ENCODE measurements at places on chromosomes 2 and 18. TPM values are rescaled to one million over a fixed set of nuclear protein-coding genes. Genes with fewer than 3 reads are reported as not detected.

Gene CIDEA
- not detected for total RNA-seq

DNA sequence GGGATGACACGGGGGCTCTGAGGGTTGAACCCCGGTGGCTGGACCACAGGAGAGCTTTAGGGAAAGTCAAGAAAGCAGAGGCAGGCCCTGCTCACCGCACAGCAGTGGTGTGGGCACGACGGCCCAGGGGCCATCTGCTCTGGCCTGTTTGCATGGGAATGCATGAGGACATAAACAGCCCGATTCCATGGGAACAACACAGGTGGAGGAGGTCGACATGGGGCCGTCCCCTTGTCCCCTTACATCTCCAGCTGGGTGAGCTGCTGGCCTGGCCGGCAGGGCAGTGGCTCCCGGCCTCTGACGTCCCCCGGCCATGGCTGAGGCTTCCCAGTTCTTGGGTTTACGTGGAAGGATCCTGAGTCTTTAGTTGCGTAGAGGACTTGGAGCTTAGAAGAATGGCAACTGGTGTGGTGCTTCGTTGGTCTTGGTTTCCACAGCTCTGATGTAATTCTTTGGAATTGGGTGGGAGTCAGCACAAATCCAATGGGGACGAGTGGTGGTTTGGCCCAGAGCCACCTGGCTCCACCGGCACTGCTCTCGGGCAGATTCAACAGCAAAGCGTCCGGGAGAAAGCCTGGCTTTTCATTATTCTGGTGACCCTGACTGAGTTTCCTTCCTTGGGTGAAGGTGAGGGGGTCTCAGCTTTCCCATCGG, 98.3 kb upstream of the HDAC4 start:
- no peak overlapping the region for H3K27ac ChIP-seq
- H3K36me3 ChIP-seq = no peaks in the 10 kb centered on the region
- H3K27me3 ChIP-seq = no peaks in the 10 kb centered on the region
- H3K4me3 ChIP-seq = no peak overlapping the region
- no peaks in the 10 kb centered on the region for H3K4me1 ChIP-seq

- no peak overlapping the region for H3K27ac ChIP-seq
- no peak overlapping the region for H3K4me3 ChIP-seq
- H3K27me3 ChIP-seq = no peaks in the 10 kb centered on the region
- no peak for DNase-seq
- no peaks in the 10 kb centered on the region for H3K4me1 ChIP-seq
- no peaks in the 10 kb centered on the region for H3K36me3 ChIP-seq
Observed at GRCh38 chr2:11397513-11397912, 53.1 kb upstream of the ROCK2 start.

Gene STPG4
- total RNA-seq = not detected

Gene DPYSL5
- not detected for total RNA-seq

DNA sequence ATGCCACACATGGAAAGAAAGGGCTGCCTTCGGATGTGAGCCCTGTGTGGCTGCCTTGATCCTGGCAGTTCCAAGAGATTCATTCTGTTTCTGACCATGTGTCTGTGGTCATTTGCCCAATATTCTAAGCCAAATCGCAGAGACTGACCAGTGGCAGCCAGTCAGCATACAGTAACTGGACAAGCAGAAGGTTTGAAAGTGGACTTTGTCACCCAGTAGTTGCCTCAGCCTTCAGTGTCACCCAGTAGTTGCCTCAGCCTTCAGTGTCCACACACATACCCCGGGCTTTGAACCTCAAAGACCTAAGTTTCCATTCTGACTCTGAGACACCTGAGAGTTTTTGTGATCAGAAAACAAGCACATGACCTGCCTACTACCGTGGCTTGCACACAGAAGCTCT, 5.0 kb downstream of the RFX8 start:
- H3K27ac ChIP-seq = no peak overlapping the region
- H3K4me3 ChIP-seq = no peak overlapping the region
- H3K27me3 ChIP-seq = no peaks in the 10 kb centered on the region
- H3K4me1 ChIP-seq = peaks cover 6% of the 10 kb centered on the region

- H3K36me3 ChIP-seq = no peaks in the 10 kb centered on the region
- no peaks in the 10 kb centered on the region for H3K4me1 ChIP-seq
- no peak overlapping the region for H3K4me3 ChIP-seq
Observed at GRCh38 chr18:70469916-70470315, 181.1 kb downstream of the SOCS6 start.

DNA sequence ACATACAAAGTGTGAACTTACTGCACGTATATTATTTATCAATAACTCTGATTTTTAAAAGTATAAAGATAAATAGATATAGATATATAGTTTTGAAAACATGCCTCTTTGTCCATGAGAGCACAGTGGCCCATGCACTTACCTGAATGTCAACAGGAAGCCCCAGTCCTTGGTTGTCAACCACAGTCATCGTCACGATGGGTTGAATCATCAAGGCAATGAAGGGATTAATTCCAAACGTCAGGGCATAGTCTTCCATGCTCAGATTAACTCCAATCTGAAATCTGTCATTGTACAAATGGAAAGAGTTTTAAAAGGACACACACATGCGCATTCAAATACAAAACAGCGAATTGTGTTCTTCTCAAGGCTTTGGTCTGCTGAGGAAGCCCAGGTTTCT, 15.5 kb downstream of the SCYGR4 start:
- no peak for DNase-seq
- H3K27ac ChIP-seq = no peak overlapping the region
- H3K27me3 ChIP-seq = no peaks in the 10 kb centered on the region
- no peak overlapping the region for H3K4me3 ChIP-seq

GRCh38 chr18:11974741-11975325, 6.5 kb upstream of the IMPA2 start:
- H3K4me3 ChIP-seq = no peak overlapping the region
- H3K4me1 ChIP-seq = peaks cover 1% of the 10 kb centered on the region
- no peaks in the 10 kb centered on the region for H3K36me3 ChIP-seq
- H3K27ac ChIP-seq = no peak overlapping the region
- H3K27me3 ChIP-seq = no peaks in the 10 kb centered on the region

GRCh38 chr2:175404839-175405238, 223.3 kb upstream of the ATP5MC3 start:
- H3K27me3 ChIP-seq = no peaks in the 10 kb centered on the region
- no peaks in the 10 kb centered on the region for H3K36me3 ChIP-seq
- no peak overlapping the region for H3K4me3 ChIP-seq
- H3K4me1 ChIP-seq = no peaks in the 10 kb centered on the region
- H3K27ac ChIP-seq = no peak overlapping the region

GRCh38 chr2:235827585-235827992, 333.7 kb downstream of the AGAP1 start:
- no peak for DNase-seq
- no peak overlapping the region for H3K27ac ChIP-seq
- no peaks in the 10 kb centered on the region for H3K36me3 ChIP-seq
- H3K27me3 ChIP-seq = no peaks in the 10 kb centered on the region

- no peaks in the 10 kb centered on the region for H3K27me3 ChIP-seq
- DNase-seq = no peak
- H3K36me3 ChIP-seq = no peaks in the 10 kb centered on the region
- H3K27ac ChIP-seq = no peak overlapping the region
- H3K4me3 ChIP-seq = no peak overlapping the region
Observed at GRCh38 chr18:396251-396555, 104.3 kb downstream of the COLEC12 start.

GRCh38 chr2:144156736-144157640, 362.9 kb downstream of the ZEB2 start:
- no peaks in the 10 kb centered on the region for H3K36me3 ChIP-seq
- no peak overlapping the region for H3K4me3 ChIP-seq
- H3K4me1 ChIP-seq = no peaks in the 10 kb centered on the region
- H3K27me3 ChIP-seq = no peaks in the 10 kb centered on the region
- DNase-seq = no peak
- H3K27ac ChIP-seq = no peak overlapping the region

Gene DUSP11
- total RNA-seq = 34.4 TPM

GRCh38 chr2:60312618-60313017, 240.8 kb downstream of the BCL11A start:
- no peaks in the 10 kb centered on the region for H3K27me3 ChIP-seq
- no peak for DNase-seq

DNA sequence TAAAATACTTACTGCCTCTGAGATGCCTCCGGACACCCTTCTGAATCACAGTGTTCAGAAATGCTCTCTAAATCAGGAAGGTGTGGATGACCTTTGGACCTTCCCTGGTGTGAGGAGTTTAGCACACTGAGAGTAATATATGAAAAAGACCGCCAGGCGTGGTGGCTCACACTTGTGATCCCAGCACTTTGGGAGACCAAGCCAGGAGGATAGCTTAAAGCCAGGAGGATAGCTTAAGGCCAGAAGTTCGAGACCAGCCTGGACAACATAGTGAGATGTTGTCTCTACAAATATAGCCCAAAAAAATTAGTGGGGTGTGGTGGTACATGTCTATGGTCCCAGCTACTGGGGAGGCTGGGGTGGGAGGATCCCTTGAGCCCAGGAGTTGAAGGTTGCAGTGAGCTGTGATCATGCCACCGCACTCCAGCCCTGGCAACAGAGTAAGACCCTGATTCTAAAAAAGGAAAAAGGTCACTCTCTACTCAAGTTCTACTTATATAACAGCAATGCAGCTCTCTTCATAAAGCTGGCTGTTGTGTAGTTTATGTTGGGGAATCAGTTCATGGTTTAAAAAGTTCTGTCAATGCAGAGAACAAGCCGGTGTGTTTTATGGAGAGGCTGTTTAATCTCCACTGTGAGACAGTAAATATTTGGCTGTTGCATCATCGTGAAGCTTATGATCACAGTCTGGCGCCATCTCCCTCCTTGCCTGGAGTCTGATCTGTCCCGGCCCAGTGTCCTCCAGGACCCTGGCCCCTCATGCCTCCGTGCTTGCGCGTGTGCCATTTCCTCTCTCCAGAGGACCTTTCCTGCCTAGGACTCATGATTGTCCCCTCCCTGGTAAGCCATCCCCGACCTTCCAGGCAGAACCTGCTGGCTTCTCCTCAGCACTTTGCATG, 184.5 kb downstream of the FAM210A start:
- no peaks in the 10 kb centered on the region for H3K27me3 ChIP-seq
- H3K36me3 ChIP-seq = no peaks in the 10 kb centered on the region
- H3K27ac ChIP-seq = no peak overlapping the region

- no peaks in the 10 kb centered on the region for H3K36me3 ChIP-seq
- H3K27ac ChIP-seq = no peak overlapping the region
- H3K4me1 ChIP-seq = no peaks in the 10 kb centered on the region
- DNase-seq = no peak
Observed at GRCh38 chr2:168941297-168941696, 40.2 kb downstream of the G6PC2 start.

Data from CD8-positive, alpha-beta memory T cell (primary cell).